HepG2 (cell line): ENCODE measurements at places on chromosomes 3 and 15.

- no peak for DNase-seq
Measured at GRCh38 chr15:79878078-79878705, 18.6 kb downstream of the MTHFS start.

DNA sequence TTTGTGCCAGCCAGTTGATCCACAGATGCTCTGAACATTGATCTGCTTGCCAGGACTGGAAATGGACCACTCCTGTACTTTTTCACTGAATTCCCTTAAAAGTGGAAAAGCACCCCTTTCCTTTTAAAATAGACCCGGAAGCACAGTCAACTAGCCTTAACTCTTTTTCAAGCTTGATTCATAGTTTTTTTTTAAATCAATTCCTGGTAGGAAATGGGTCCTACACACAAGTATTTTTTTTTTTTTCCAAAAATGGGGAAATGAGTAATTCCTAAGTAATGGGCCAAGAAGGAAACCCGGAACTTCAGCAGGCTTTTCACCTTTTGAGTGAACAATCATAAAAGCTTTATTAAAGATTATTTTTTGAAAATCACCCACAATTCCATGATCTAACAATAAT, 234.4 kb upstream of the ADAMTS9 start:
- no peak for DNase-seq

DNA sequence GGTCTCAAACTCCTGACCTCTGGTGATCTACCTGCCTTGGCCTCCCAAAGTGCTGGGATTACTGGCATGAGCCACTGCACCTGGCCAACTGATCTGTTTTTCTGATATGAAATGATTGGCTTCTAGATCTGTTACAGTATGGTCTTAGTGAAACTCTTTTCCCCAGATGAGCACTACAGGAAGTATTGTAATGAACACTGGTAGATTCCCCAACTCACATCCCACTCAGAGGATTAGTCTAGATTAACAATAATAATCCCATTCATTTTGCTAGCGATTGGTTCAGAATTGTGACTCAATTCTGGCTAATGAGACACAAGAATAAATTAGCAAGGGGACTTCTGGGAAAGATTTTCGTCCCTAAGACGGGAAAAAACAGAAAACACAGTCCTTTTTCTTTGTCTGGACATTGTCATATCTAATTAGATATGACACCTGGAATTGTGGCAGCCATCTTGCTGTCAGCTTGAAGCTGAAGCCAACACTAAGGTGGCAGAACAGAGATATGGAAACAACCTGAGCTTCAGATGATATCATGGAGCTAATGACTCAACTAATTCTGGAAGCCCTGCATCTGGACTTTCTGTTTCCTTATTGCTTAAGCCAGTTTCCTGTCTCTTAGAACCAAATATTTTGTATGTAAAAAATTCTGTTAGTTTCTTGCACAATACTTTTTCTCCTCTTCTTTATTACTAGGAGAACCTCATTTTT, 17.4 kb upstream of the NPTN start:
- DNase-seq = no peak

- no peak for DNase-seq
Measured at GRCh38 chr3:143751643-143752178, 96.6 kb downstream of the SLC9A9 start.

GRCh38 chr3:158573714-158574113, 2.7 kb downstream of the MLF1 start:
- peak; percentile 3 for DNase-seq

DNA sequence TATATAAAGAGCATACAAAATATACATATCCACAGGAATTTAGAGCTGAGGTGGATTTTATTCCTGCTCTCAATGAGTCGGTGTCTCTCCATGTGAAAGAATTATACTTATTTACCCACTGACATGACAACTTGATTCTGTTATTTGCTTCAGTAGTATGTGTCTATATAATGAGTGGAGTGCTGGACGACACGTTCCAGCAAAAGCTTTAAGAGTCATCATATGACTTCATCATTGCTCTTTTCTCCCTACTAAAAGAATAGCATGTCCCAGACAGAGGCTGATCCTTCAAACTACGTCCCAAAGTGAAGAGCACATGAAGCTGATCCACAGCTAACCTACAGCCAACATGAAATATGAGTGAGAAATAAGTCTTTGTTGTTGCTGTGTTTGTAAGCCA, 54.3 kb upstream of the GNB4 start:
- no peak for DNase-seq

- DNase-seq = no peak
Measured at GRCh38 chr3:78613421-78613879, 1154.3 kb downstream of the ROBO1 start.
